ENCODE measurements at places on chromosomes 6 and 20.
A peak's percentile ranks its signal among the peaks of the same experiment; 100 is the strongest.

- no peak for DNase-seq
These were observed 187.8 kb downstream of the SASH1 start for GRCh38 chr6:148530394-148530953.

DNA sequence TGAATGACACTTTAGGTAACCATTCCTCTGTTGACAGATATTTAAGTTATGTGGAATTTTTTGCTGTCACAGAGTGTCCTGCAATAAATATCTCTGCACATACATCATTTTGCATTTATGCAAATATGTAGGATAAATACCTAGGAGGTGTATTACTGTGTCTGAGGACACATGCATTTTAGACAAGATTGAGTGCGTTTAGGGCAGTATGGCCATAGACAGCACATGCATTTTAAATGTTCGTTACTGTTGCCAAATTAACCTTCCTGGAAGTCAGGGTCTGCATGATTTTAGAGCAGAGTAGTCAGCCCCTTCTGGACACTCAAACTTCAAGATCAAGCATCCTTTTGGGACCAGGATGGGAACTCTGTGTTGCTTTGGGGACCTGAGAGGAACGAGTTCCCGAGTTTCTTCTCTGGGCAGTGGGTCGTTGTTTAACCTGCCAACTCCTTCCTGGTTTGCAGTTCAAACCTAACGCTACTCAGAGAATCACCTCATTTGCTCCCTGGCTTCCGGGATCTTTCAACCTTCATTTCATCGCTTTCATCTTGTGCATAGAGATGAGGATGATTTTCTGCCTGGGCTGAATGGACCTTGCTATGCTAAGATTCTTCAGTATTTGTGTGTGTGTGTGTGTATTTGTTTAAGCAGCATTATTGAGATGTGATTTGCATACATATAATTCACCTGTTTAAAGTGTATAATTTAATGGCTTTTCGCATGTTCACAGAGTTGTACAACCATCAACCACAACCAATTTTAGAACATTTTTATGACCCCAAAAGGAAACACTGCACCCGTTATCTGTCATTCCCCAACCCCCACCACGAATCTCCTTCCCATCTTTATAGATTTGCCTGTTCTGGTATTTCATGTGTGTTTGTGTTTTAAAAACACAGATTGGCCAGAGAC lies 9.8 kb downstream of the BCAS4 start:
- no peak for DNase-seq

DNA sequence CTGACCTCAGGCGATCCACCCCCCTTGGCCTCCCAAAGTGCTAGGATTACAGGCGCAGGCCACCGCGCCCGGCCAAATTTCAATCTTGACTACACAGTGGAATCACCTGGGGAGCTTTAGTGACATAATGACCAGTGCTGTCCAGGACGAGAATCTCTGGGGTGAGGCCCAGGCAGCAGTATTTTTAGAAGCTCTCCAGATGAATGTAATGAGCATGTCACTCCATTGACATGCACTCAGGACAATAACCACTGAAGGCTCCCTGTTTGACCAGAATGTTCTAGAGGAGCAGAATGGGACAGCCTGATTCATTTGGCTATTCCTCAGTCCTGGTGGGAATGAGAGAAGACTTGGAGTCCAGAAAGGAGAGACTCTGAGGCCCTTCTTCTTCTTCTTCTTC lies 39.2 kb downstream of the SRSF3 start:
- DNase-seq, result no peak

DNA sequence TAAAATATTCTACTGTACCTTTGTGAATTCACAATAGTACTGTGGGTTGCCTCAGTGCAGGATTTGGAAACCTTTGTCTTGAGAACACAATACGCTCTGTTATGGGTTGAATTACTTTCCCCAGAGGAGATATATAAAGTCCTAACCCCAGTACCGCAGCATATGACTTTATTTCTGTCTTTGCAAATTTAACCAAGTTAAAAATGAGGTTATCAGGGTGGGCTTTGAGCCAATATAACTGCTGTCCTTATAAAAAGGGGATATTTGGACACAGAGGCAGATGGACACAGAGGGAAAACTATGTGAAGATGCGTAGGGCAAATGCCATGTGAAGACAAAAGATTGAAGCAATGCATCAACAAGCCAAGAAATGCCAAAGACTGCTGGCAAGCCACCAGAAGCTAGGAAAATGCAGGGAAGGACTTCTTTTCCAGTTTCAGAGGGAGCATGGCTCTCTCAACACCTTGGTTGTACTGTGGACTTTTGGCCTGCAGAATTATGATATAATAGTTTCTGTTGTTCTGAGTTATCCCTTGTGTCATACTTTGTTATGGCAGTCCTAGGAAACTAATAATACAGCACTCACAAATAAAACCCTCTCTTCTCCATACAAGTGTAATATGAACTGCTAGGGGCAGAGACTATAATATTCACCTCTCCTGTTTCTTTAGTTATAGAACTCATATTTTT lies 292.6 kb upstream of the SPTLC3 start:
- DNase-seq, result no peak

DNA sequence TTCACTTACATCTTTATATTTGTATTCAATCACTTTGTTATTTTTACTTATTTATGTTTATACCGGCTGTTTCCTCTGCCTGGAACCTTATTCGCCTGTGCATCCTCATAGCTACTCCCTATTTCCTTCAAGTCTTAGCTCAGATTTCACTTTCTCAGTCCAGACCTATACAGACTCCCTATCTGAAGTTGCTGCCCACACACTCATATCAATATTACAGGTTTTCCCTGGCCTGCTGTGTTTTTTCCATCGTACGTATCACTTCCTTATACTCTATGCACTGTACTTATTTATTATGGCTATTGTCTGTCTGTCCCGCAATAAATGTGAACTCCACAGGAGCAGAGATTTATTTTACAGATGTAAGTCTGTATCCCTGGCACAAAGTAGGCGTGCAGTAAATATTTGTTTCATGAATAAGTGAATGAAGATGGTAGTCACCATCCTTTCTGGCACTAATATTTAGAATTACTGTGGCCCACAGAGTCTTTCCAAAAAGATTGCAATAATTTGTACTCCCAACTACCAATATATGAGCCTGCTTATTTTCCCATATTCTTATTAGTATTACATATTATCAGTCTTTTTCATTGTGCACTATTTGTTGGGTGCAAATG lies 64.9 kb downstream of the TNFAIP3 start:
- DNase-seq, result no peak

GRCh38 chr6:2693231-2693630 lies 57.5 kb downstream of the MYLK4 start:
- peak; percentile 87 for DNase-seq

DNA sequence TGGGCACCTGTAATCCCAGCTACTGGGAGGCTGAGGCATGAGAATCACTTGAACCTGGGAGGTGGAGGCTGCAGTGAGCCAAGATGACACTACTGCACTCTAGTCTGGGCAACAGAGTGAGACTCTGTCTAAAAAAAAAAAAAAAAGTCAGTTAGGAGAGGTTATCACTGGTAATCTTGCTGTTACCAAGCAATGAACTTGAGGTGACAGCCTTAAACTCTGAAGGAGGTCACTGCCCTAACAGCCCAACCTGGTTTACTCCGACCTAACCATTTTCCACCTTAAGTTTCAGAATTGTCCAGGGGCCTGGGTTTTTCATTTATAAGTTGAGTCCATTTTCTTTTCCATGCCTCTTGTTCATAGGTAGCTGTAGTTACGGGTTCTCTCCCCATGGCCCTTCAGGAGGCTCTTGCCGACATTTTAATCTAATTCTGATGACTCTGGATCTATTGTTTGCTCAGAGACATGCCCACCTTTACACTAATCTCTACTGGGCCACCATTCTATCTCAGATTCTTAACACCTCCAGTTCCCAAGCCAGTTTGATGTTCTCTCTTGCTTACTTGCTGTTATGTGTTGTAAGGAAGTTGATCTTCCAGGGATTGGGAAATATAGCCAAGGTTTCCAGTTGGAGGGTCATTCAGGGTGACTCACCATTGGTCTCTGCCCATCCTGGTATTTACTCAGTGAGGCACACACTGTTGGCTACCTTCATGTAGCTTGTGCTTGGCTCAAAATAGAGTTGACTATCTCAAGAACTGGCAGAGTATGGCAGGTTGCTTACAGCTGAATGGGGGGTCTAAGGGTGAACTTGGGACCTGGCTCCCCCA lies 29.1 kb downstream of the SHLD1 start:
- DNase-seq, result no peak

DNA sequence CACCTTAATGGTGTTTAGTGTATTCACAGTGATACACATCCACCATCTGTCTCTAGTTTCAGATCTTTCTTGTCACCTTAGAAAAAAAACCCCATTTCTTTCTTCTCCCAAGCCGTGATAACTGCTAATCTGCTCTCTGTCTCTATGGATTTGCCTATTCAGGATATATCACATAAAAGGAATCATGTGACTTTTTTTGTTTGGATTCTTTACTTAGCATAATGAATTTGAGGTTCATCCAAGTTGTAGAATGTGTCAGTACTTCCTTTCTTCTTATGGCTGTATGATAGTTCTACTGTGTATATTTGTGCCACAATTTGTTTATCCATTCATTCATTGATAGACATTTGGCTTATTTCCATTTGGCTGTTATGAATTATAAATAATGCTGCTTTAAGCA lies 57.1 kb downstream of the ITCH start:
- no peak for DNase-seq

DNA sequence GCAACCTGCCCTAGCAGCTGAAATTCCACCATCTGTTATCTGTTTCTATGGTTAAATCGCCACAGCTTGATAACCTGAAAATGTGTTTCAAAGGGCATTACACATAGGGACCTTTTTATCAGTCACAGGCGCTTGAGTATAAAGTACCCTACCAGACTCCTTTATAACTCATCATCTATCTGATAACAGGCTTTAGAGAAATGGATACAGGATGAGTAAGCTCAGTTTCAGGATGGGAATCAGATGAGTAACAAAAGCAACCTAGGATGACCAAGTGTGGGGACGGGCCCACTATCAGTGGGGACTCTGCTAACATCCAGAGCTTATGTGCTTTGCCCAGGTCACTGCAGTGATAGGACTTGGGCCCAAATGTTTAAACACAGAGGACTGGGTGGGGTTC lies 75.6 kb downstream of the PRND start:
- DNase-seq, result no peak

GRCh38 chr6:35745509-35745908 lies 8.7 kb downstream of the ARMC12 start:
- DNase-seq, result no peak

GRCh38 chr6:6522709-6523108 lies 65.8 kb upstream of the LY86 start:
- DNase-seq, result no peak

DNA sequence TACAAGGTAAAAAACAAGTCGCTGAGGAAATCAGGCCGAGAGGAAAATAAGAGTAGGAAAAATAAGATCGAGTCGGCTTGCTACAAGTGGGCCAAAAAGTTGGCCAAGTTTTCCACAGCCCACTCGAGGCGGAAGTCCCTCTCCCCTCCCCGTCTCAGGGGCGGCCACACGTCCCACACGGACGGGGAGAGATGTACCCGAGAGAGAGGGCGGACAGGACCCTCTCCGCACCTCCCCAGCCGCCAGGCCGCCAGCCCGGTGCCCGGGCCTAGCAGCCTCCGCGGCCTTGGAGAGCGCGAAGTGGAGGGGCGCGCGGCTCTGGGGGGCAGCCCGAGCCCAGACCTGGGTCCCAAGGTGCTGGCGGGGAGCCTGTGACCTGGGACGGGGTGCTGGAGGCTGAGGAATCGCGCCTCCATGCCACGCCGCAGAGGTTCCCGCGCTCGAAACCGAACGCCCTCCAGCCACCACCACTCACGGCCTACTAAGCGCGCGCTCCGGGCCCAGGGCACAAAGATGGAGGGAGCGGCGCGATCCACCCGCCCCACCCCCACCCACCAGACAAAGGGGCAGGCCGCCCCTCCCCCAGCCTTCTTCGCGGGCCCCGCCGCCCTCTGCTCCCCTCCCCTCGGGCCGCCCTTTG lies 1.9 kb upstream of the HMGA1 start:
- no peak for DNase-seq

GRCh38 chr20:4550740-4551139 lies 171.0 kb upstream of the PRND start:
- DNase-seq, result no peak

- DNase-seq, result no peak
These were observed 169.6 kb upstream of the EYS start for GRCh38 chr6:65876668-65877067.

DNA sequence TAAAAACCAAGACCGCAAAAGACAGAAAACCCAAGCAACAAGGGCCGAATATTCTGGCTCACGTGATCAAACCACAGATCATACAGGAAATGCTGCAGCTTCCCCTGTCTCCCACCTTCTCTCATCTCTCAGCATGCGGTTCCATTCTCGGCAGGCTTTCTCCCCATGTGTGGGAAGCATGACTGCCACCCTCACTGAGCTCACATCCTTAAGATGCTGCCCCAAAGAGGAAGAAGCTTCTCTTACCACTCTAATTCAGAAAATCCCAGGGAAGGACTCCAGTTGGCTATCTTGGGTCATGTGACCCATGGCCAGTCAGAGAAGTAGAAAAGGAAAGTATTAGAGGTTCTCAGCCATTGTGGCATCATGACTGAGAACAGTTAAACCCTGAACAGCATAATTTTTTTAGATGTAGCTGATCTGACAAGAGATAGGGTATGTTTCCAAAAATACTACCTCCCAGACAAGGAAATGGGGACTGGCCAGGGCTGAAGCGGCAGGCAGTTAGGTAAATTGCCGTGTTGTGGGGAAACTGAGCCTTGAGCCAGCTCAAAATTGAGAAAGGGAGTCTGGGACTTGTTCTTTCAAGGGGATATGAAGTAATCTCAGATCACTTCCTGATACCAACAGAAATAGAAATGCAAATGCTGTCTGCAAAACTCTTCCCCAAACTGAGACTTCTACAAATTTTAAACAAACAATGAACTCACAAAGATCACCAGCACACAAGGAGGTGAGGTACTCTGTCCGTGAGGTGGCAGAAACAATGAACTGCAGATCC lies 37.1 kb upstream of the GRM4 start:
- DNase-seq, result no peak

DNA sequence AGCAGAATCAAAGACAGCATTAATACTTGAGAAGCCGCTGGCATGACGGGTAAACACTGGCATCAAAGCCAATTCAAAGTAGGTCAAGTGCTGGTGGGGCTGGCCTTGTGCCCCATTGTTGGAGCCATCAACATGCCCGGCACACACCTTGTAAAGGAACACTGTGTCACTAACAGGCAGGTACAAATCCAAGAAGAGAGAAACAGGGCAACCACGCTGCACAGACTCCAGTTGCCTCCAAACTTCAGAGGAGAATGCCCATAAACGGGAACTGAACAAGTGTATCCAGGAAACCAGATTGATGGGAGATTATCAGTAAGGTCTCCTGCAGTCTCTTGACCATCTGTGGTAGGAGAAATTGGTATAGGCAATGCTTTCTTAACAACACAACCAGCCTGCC lies 127.0 kb upstream of the STXBP5 start:
- peak; percentile 17 for DNase-seq

DNA sequence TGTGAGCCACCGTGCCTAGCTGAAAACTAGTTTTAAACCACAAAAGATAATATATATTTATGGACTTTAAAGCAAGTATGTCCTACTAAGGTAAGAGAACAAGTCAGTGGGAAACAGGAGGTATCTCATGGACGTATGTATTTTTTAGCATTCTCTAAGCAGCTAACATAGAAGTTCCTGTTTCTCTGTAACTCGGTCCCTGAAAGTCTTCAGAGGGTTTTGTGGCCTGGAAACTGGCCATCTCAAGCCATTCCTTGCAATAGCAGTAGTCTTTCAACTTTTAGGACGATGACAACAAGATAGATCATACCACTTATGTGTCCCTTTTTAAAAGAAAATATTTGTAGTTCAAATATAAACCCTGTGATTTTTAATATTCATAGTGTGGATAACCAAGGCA lies 95.6 kb upstream of the RALGAPA2 start:
- no peak for DNase-seq

- DNase-seq, result no peak
These were observed 539.2 kb downstream of the MEI4 start for GRCh38 chr6:78192057-78192456.

- peak; percentile 90 for DNase-seq
These were observed 18.6 kb downstream of the TREML2 start for GRCh38 chr6:41182069-41183034.

All from NCI-H82 (cell line).